ENCODE measurements at places on chromosomes 12 and 14.

DNA sequence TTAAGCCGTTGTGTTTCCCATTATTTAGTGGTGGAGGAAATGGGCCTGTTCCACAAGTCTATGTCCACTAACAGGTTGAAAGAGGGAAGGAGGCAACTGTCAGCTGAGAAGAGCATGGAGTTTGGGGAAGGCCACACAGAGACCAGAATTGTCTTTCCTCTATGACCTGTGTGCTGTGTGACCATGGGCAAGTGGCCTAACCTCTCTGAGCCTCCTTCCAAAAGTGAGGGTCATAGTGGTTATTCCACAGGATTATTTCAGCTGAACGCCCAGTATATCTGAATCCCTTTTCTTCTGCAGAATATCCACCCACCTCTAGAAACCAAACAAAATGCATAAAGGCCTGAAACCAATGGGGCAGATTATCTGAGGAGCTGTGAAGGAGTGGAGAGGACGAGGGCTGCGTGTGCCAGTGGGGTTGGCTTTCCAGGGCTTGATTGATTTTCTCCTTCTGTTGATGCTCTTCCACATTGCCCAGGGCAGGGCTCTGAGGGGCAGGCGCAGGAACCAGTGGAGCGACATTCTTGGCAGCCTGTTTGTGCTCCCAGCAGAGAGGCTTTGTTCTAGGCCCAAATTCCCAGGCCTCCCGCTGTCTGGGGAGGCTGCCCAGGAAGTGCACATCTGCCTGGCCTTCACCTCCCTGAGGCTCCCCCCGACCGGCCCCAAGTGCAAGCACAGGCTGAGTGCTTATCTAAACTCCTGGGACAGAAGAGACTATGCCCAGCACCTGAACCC is 452.7 kb downstream of the BCL11B start:
- peak; percentile 48 for DNase-seq

- DNase-seq, result no peak
Measured at GRCh38 chr14:53310412-53310811, 157.3 kb upstream of the DDHD1 start.

GRCh38 chr12:76158518-76159321 is 74.2 kb upstream of the NAP1L1 start:
- no peak for DNase-seq

- peak; percentile 91 for DNase-seq
Measured at GRCh38 chr12:4276524-4277204, 3.1 kb downstream of the CCND2 start.

GRCh38 chr12:67694306-67694900 is 45.9 kb downstream of the DYRK2 start:
- DNase-seq, result no peak

DNA sequence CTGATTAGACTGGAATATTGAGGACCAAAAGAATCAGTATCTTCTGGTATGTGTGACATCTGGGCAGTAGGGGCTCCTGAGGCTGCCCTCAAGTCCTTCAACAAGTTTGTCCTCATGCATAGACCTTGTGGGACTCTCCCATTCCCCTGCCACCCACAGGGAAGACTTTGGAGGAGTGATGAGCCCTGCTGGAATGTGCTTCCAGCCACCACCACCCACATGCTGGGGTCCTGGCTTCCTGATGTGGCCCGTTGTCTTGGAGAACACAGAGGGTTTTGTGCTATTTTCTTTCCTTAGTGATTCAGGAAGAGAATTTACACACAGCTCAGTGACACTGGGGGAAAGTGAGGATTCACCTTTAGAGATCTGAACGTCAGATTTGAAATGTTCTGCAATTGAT is 29.2 kb upstream of the SEL1L start:
- no peak for DNase-seq

DNA sequence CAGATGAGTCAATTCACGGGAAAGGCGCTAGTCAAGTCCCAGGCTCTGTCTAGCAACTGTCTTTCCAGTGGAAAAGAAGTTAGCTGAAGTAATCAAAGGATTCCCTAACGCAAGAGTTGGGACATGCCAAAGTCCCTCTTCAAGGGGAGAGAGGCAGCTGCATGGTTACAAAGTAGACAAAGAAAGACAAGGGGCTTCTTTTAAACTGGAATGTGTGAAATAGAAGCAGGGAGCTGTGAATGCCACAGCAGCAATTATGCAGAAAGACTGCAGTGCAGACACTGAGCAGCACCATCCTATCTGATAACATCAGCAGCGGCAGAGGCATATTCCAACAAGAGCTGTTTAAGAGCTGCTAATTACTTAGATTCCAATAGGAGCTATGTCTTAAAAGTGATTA is 12.5 kb upstream of the CIPC start:
- no peak for DNase-seq

- DNase-seq, result no peak
Measured at GRCh38 chr12:122834104-122834920, 945 bp upstream of the HIP1R start.

GRCh38 chr12:5587711-5588121 is 155.8 kb downstream of the NTF3 start:
- DNase-seq, result no peak

GRCh38 chr14:51400139-51400538 is 160.1 kb downstream of the TMX1 start:
- DNase-seq, result no peak

GRCh38 chr12:76226397-76226796 is 121.8 kb downstream of the BBS10 start:
- DNase-seq, result no peak

DNA sequence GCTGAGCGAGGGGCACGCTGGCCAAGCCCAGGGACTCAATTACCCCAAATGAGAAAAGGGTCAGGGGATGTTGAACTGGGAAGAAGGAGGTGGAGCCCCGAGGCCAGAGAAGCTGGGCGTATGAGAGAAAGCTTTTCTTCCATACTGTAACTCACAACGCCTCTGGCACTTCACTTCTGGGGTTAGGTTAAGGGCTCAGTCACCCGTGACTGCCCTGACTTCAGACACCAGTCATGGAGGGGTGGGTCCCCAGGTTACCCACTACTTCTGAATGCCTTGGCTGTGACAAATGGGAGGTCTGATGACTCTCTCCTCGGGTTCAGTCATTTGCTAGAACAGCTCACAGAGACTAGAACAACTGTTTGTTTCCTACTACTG is 5.5 kb upstream of the GPR132 start:
- DNase-seq, result no peak

DNA sequence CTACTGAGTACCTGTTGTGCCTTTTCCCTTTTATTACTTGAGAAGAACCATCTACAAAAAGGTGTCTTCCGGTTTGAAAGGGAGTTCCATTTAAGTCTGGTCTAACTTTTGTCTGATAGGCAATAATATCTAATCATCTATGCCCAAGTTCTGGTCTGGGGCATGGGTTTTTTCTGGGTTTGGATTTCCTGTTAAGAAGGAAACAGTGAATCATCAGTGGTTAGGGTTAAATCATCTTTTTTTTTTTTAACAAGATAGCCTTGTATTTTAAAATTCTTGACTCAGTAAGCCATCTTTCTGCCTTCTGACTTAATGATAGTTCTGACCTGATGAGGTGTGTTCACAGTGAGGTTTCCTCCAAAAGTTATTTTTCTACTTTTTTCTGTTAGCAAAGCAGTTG is 29.3 kb upstream of the CPNE8 start:
- DNase-seq, result no peak

DNA sequence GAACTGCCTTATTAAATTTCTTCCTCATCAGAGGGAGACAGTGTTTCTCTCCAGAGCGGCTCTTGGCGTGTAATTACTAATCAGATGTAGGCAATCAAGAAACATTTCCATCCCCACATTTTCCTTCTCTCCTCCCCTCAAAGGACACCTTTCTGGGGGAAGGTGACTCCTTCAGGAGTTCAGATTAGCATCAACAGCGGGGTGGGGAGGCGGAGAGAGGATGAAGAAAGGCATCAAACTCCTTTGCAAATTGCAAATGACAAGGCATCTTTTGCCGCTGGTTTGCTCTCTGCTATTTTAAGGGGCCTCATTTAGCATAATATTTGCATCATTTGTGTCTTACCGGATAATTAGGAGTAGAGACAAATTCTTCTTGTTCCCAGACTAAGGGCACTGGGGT is 231.7 kb upstream of the SRRM4 start:
- no peak for DNase-seq

GRCh38 chr14:38882533-38882932 is 220.5 kb downstream of the SEC23A start:
- DNase-seq, result no peak

DNA sequence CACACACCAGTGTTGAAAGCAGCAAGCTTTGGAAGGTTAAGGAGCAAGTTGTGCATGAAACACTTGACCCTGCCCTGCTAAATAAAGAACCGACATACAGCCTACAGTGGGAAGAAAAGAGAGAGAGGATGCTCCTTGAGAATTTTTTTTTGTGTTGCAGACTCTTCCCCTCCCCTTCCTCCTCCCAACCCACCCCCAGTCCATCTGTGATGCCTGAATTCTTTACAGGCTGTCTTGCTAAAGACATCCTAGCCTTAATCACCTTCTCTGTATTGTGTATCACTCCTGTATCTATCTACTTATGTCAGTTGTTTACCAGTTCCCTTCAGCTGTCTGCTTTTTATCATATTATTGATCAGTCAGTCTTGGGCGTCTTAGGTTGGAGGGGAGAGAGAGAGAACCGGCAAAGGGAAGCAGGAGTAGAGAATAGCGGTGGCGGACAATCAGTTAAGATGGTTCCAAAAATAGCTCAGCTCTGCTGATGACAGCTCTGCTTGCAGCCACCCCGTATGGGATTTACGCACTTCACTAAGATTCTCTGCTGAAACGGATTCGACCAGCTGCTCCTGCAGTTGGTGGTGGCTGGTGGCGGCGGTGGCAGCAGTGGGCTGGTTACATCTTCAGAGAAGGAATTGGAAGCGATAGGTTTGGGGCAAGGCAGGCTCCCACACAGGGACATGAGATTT is 664.7 kb downstream of the NRXN3 start:
- DNase-seq, result no peak

DNA sequence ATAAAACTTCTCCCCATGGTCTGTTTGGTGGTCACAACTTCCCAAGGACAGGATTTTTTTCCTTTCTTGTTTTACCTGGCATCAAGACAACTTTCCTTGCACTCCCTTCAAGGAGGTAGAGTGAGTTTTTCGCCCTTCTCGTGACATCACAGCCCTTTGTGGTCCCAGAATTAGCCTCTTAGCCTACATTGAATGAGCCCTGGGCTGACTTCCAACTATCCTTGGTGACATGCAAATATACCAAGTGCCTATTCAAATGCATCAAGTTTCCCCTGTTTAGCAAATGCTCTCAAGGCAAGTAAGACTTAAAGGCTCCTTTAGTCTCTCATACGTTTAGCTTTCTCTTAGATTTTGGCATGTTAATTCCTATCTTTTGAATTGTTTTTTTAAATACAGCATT is 36.6 kb downstream of the TC2N start:
- no peak for DNase-seq

GRCh38 chr14:69573831-69574262 is 824 bp downstream of the CCDC177 start:
- DNase-seq, result no peak

DNA sequence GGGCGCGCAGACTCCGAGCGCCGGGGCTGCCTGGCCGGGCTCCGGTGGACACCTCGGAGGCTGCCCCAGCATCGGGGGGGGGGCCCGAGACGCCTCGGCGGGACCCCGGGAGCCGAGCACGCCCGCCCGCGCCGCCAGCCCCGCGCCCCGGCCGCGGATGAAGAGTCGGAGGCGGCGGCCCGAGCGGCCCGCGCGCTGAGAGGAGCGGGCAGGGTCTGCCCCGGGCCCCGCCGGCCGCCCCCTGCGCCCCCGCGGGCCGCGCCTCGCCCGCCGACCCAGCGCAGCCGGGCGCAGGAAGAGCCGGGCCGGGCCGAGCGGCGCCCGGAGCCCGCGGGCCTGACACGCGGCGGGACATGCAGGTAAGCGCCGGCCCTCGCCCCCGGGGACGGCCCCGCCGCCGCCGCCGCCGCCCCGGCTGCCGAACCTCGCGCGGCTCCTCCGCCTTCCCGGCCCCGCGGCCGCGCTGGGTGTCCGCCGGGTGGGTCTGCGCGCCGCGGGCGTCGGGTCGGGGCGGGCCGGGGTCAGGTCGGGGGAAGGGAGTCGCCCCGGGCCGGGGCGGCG is 63.7 kb downstream of the FBXL14 start:
- DNase-seq, result no peak

- DNase-seq, result no peak
Measured at GRCh38 chr12:19761463-19761862, 322.2 kb downstream of the AEBP2 start.

GRCh38 chr14:38004610-38004879 is 203.2 kb upstream of the SSTR1 start:
- DNase-seq, result no peak

DNA sequence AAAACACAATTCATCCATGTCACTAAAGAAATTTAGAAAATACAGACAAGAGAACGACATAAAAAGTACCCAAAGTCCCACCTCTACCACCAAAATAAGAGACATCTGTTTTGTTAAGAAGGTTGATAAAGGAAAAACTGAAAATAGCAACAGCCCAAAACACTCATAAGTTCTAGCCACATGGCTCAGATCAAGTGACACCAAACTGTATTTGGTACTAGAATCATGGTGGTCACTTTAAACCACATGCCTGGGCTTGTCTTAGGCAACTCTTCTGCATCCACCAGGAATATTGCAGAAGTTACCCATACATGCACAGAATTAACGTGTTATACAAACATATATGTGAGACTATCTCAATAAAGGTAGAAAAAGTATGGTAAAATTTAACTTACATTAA is 78.2 kb upstream of the GTF2A1 start:
- no peak for DNase-seq

- peak; percentile 89 for DNase-seq
Measured at GRCh38 chr14:99035712-99036610, 236.0 kb downstream of the BCL11B start.

DNA sequence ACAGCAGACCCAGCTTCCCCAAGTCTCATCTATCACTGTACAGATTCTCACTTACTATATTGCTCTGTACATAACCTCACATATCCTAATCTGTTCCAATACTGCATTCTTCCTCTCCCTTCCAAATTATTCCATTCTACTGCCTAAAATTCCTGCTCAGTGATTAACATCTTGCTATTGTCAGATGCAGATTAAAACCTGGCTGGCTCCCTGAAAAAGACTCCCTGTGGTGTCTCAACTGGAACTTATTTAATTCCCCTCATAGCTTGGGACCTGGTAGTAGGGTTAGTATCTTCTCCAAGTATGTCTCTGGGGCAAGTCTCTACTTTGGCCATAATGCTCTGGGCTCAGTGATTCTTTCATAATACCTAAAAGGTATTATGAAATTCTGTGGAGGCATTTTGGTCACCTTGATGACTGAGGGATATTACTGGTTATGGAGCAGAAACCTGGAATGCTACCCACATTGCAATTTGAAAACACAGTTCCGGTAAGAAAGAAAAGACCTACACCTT is 55.8 kb downstream of the PAWR start:
- no peak for DNase-seq

DNA sequence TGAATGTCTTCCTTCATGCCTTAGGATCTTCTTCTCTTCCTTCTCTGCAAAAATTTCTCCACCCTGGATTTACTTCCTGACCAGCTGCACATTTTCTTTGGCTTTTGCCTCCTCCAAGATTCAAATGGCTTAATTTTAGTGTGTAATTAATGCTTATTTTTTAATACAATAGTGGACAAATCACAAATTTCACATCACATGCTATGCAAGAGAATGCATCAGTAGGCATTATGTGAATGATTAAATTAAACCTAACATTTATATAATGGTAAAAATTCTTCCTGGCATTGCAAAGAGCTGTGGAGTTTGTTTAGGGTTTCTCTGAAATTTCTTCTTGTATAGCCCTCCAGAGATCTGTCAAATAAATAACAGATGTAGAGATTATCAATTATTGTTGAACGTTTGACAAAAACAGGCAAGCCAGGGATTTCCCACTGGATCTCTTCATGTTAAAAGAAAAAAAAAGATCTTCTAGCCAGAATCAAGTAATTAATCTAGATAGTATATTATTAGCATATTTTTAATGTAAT is 84.4 kb downstream of the NAV3 start:
- no peak for DNase-seq

- no peak for DNase-seq
Measured at GRCh38 chr14:50666772-50667683, 1.1 kb downstream of the SAV1 start.

Measured in left forelimb (tissue), 1 donor.